SJSA1 (cell line): ENCODE measurements at places on chromosomes 13 and 19.
A peak's percentile ranks its signal among the peaks of the same experiment; 100 is the strongest.

GRCh38 chr19:7391218-7391670 is 42.5 kb downstream of the ARHGEF18 start:
- DNase-seq = peak; percentile 56

GRCh38 chr19:53192771-53193534 is at the start of gene ZNF665:
TSS of gene ZNF665 (minus strand) at chr19:53193358. CDS start at chr19:53182898, 10,460 bp downstream.
- DNase-seq = peak; percentile 54

DNA sequence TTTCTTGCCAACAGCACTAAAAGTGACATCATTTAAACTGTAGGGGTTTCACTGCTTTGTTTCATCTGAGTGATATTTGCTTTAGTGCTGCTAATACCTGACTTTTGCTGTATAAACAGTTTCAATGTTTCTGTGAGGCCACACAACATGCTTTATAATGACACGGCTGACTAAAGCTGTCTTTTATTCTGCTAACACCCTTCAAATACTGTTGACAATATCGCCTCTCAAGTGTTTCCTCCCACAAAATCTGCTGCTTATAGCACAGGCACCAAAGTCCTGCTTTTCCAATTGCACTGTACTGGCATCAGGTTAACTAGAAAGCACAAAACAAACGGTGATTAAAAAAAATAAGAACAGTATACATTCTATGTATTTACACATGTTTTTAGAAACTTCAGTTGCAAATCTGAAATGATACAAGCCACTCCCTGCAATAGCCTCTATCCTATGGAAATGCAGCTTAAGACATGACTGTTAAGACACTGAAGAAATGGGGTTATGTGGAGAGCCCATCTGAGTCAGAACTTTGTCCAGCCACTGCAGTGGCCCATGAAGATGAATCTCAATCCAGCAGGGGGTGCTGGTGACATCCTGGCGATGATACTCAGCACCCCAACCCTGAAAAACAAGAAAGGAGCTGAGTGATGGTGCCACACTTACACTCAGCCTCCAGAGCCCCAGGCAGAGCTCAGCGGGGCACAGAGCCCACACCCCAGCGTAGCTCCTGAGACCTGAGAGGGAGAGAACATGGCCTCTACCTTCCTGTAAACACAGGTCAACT is 29.4 kb downstream of the RFXAP start:
- no peak for DNase-seq

GRCh38 chr13:74575729-74576125 is 441.5 kb upstream of the KLF12 start:
- DNase-seq = no peak

DNA sequence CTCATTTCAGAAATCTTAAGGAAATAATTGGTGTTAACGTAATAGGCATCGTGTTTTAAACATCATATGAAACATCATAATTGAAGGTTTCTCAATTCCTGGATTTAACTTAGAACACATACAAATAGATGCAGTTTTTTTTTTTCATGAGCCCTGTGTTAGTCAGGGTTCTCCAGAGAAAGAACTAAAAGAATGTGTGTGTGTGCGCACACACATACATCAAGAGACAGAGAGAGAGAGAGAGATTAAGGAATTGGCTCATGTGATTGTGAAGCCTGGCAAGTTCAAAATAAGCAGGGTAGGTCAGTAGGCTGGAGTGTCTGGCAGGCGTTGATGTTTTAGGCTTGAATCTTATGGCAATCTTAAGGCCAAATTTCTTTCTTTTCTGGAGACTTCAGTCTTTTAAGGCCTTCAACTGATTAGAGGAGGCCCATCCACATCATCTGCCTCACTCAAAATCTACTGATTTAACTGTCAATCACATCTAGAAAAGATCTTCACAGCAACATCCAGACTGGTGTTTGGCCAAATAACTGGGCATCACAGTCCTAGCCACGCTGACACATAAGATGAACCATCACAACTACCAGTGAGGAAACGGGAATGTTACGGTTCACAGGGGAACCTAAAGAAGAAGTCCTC is 25.2 kb downstream of the SPATA13 start:
- no peak for DNase-seq
